Activated CD4-positive, alpha-beta T cell treated with anti-CD3 and anti-CD28 coated beads, Interleukin-2, amount 10 ng/mL, durations not matched to agents 7 days and 5 days (primary cell): ENCODE measurements at places on chromosomes 4 and X. TPM values are rescaled to one million over a fixed set of nuclear protein-coding genes. Genes with fewer than 3 reads are reported as not detected.

GRCh38 chr4:114673306-114673705, 74.7 kb downstream of the UGT8 start:
- no peak for DNase-seq

DNA sequence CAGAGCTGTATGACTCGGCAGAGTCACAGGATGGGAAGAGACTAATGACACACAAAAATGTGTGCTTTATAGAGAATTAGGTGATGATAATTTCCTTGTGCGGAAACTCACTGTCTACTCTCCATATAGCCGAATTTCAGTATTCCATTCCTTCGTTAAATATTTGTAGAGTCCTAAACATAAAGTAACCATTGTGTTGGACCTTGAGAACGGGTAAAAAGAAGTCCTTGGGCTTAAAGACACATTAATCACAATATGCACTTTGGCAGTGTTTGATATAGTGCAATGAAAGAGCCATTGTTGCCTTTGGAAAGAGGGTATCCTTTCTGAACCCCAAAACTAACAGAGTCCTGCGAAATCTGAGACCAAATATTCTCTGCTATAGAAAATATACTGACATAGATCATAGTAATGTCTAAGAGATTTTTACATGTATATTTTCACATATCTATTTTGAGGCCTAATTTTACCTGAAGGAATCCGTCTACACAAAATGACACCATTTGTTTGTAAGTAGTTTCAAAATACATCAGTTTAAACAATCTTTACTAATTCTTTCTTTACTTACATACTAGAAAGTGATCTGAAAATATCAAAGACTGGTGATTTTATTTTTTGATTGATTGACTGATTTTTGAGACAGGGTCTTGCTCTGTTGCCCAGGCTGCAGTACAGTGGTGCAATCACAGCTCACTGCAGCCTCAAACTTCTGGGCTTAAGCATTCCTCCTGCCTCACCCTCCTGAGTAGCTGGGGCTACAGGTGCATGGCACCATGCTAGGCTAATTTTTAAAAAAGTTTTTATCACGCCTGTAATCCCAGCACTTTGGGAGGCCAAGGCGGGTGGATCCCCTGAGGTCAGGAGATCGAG, 296.8 kb downstream of the DCTD start:
- DNase-seq, result no peak

GRCh38 chr4:621296-622070, 3.9 kb upstream of the PDE6B start:
- DNase-seq, result no peak

TCEANC gene
- total RNA-seq, result 6.9 TPM

AMBN gene
- total RNA-seq, result not detected

HDX gene
- total RNA-seq, result 1.9 TPM

- DNase-seq, result no peak
These were observed 352.3 kb downstream of the GRXCR1 start for GRCh38 chr4:43244688-43245382.

DNA sequence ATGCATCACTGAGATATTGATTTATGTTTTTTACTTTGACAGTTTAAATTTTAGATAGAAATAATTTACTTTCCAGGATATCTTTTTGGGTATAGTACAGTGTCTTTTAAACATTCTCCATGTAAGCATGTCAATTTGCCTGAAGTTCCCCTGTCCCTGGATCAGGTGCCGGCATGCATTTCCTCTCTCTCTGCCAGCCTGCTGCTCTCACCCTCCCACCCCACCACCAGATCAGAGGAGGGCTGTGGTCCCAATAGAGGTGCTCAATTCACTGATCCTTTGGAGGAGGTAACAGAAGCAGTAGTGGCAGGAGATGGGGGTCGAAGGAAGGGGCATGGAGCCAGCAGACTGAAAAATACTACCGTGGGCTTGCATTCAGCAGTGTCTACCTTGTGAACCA, 28.3 kb upstream of the DSPP start:
- DNase-seq, result no peak

TFDP3 gene
- not detected for total RNA-seq

DNA sequence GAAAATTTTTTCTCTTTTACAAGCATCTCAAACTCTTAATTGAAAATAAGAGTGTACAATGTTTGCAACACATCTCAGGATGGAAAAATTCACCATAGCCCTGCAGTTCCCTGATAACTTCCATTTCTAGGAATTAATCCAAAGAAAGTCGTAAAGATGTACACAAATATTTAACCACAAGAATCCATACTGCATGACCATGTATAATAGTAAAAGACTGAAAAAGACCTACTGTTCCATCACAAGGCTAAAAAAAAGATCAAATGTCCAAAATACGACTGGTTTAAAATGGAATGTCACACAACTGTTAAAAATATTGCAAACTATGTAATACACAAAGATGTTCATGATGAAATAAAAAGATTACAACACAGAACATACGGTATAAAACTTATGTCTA, 32.1 kb downstream of the HUWE1 start:
- DNase-seq, result no peak

- DNase-seq, result no peak
These were observed 1420.2 kb downstream of the PCDH18 start for GRCh38 chr4:136112116-136112515.

GRCh38 chr4:103757631-103758030, 37.8 kb upstream of the TACR3 start:
- DNase-seq, result no peak

GRCh38 chrX:54641530-54641929, 111.5 kb downstream of the GNL3L start:
- DNase-seq, result no peak

ANXA3 gene
- total RNA-seq, result 1.2 TPM

RASGEF1B gene
- total RNA-seq, result 2.7 TPM

DNA sequence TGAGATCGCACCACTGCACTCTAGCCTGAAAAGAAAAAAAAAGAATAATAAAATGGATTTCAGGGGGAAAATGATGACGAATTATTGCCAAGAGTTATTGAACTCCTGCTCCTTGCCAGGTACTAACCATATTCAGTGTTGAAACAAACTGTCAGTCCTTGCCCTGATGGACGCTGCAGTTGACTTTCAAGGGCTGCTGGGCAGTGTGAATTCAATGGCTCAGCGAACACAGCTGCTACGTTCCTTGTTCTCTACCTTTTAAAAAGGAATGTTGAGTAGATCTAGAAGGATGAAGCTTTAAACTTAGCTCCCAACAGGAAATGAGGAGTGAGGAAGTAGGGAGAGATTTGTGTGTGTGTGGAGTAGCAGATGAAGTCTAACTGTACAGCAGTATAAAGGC, 2.7 kb downstream of the LIMCH1 start:
- DNase-seq, result no peak

RHOH gene
- 134 TPM for total RNA-seq

OTC gene
- not detected for total RNA-seq

- no peak for DNase-seq
These were observed 147.5 kb downstream of the FBXO8 start for GRCh38 chr4:174135936-174136406.

GRCh38 chr4:123749383-123749782, 352.8 kb downstream of the SPRY1 start:
- DNase-seq, result no peak

GRCh38 chr4:57037982-57038604, 59.4 kb downstream of the POLR2B start:
- DNase-seq, result peak; percentile 16

GRCh38 chrX:23505531-23506303, 161.6 kb upstream of the PRDX4 start:
- DNase-seq, result no peak

PNMA6A gene
- 0.15 TPM for total RNA-seq

GRCh38 chr4:94947681-94948108, 189.9 kb downstream of the BMPR1B start:
- no peak for DNase-seq

- DNase-seq, result no peak
These were observed 151.9 kb downstream of the BMPR1B start for GRCh38 chr4:94909645-94910044.

GPRIN3 gene
- total RNA-seq, result 51.1 TPM
